ENCODE measurements at places on chromosomes 4 and X.

- DNase-seq = no peak
Measured at GRCh38 chr4:58849026-58849425, 1738.8 kb upstream of the IGFBP7 start.

DNA sequence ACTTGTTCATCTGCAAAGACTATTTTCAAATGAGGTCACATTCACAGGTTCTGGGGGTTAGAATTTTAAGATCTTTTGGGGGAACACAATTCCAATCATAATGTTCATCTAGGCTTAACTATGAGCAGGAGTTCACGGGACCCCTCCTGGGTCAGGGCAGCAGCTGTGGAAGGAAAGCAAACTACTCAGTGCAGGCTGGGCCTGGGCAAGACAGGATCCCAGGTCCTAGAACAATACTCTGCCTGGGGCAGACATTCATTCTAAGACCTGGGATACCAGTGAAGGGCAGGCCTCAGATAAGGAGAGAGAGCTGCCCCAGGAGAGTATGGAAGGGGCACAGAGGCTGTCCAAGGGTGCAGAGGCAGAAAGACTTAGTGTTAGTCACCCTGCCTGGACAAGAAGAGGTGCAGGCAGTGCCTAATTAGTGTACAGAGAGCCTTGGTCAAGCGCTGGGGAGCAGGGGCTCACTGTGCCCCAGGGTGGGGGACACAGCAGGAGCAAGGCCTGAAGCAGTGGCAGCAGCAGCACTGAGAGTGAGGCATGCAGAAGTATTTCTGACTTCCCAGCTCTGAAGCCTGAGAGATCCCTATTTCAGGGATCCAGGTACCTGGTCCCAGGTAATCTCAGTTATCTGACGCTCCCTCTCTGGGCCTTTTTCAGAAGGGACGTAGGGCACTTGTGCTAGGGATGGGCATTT is 123.0 kb upstream of the MAMLD1 start:
- no peak for DNase-seq

- no peak for DNase-seq
Measured at GRCh38 chr4:38803833-38804653, 548 bp downstream of the TLR1 start.

- DNase-seq = no peak
Measured at GRCh38 chr4:182010876-182011275, 232.3 kb upstream of the TENM3 start.

GRCh38 chr4:137774501-137774900 is 242.2 kb upstream of the PCDH18 start:
- DNase-seq = no peak

- no peak for DNase-seq
Measured at GRCh38 chr4:81410680-81411079, 61.0 kb downstream of the RASGEF1B start.

DNA sequence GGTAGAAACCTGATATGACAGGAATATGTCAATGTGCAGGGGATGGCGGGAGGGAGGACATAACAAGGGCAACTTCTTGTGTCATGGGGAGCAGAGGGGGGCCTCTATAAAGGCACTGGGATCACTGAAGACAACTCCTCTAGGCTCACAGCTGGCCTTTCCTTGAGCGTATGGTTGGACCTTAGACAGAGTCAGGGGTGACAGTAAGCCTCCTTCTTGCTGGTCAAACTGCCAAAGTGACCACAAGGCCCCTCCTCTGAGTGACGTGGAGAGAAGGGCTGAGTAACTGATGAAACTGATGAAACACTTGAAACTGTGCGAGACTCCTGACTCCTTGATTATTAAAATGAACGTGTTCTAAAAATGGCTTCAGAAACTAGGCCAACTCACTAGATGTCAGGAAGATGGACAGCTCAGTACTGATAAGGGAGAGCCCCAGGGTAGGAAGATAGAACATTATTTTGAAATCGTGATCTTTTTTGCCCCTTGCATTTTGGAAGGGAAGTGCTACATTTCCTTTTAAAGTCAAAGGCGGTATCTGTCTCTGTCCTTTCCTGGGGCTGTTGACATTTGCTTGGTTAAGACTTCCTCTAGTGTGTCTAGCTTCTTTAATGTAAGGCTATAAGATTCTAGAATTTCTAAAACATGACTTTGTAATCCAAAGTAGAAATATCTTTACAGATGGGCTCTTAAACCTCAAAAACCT is 1.6 kb downstream of the RAB33A start:
- peak; percentile 48 for DNase-seq

- DNase-seq = no peak
Measured at GRCh38 chr4:152983774-152984411, 47.8 kb downstream of the FHDC1 start.

GRCh38 chrX:103780336-103781061 is 3.9 kb downstream of the PLP1 start:
- DNase-seq = no peak

DNA sequence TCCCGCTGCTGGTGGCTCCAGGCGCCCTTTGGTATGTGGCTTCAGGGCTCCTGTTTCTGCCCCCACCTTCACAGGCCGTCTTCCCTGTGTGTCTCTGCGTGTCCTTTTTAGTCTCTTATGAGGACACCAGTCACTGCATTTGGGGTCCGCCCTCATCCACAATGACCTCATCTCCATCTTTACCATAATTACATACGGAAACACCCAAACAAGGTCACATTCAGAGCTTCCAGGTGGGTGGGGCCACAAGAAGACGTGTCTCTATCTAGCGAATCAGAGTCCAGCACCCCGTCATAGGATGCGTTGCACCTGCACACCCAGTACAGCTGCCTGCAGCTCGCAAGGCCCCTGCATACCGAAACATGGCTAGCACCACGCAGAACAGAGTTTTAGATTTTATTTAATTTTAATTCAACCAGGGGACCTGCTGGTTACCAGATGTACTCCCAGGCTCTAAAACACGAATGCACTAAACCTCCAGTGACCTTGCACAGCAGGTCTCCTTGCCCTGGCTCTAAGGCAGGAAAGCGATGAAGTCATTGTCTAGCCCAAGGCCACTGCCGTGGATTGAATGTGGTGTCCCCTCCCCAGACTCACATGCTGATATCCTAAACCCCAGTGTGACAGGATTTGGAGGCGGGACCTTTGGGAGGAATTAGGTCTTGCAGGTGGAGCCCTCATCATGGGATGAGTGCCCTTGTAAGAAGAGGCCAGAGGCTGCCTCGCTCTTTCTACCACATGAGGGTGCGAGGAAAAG is 30.3 kb downstream of the ABLIM2 start:
- DNase-seq = peak; percentile 38

DNA sequence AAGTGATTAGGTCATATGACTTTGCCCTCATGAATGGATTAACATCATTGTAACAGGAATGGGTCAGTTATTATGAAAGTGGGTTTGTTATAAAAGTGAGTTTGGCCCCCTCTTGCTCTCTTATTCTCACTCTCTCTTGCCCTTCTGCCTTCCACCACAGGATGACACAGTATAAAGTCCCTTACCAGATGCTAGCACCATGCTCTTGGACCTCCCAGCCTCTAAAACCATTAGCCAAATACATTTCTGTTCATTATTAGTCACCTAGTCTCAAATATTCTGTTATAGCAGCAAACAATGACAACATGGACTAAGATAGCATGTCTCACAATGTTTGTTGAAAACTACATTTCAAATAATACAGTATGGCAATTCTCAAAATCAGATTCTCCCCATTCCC is 59.7 kb downstream of the RWDD4 start:
- DNase-seq = no peak

DNA sequence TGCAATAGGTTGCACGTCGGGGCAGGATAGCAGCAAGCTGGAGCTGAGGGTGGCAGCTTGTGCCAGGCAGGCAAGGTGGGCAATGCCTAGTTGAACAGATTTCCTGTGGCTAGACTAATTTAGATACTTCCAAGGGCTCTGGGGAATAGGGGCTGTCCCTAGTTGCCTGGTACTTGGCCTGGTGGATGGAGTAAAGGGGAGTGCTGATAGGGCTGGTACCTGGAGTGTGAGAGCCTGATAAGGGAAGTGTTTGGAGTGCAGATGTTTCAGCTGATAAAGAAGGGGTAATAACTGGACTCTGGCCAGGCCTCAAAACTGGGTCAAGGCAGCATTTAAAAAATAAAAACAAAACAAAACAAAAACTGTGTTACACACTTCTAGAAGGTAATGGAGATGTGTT is 665.5 kb downstream of the CCSER1 start:
- no peak for DNase-seq

GRCh38 chr4:39825741-39826231 is 127.8 kb downstream of the UBE2K start:
- no peak for DNase-seq

- no peak for DNase-seq
Measured at GRCh38 chr4:68267433-68267944, 22.0 kb upstream of the TMPRSS11B start.

- no peak for DNase-seq
Measured at GRCh38 chr4:78566834-78567499, 15.4 kb downstream of the ANXA3 start.

GRCh38 chrX:69503782-69504625 is at the start of gene NALF2:
Gene NALF2, plus strand, starts transcription at chrX:69504326. Its CDS starts 957 bp downstream, at chrX:69505283.
- DNase-seq = peak; percentile 59

GRCh38 chr4:54332542-54332941 is 103.4 kb downstream of the PDGFRA start:
- no peak for DNase-seq

GRCh38 chr4:168817370-168817769 is 192.7 kb downstream of the CBR4 start:
- no peak for DNase-seq

DNA sequence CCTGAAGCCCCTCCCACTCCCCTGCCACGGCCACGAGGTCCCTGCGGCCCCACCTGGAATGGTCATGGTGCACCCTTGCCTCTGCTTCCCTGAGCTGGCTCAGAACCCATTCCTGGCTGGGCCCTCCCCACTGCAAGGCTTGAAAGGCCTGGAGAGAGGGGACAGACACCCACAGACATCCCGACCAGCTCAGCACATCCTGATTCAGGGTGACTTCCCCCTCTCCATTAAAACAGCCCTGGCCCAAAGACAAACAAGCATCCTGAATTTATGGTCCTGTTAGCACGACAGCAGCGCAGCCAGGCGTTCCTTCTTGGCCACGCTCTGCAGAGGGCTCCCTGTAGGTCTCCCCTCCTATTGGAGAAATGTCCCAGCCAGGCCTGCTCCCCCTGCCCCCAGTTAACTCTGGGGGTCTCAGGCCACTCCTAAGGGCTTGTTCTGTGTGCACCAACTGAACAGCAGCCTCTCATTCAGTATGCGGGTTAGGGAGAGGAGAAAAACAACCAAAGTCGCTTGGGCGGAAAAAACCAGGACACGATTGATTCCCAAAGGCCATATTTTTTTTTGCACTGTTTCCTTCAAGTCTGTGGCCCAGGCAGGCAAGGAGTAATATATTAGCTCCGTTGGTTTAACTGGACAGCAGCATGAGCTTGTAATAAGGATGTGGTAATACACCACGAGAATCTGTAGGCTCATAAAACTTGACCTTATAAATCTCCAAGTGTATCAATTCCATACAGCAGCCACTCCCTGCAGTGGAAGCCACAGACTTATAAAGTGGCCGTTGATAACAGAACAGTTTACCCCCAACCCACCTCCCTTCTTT is 106.7 kb upstream of the MSX1 start:
- no peak for DNase-seq

DNA sequence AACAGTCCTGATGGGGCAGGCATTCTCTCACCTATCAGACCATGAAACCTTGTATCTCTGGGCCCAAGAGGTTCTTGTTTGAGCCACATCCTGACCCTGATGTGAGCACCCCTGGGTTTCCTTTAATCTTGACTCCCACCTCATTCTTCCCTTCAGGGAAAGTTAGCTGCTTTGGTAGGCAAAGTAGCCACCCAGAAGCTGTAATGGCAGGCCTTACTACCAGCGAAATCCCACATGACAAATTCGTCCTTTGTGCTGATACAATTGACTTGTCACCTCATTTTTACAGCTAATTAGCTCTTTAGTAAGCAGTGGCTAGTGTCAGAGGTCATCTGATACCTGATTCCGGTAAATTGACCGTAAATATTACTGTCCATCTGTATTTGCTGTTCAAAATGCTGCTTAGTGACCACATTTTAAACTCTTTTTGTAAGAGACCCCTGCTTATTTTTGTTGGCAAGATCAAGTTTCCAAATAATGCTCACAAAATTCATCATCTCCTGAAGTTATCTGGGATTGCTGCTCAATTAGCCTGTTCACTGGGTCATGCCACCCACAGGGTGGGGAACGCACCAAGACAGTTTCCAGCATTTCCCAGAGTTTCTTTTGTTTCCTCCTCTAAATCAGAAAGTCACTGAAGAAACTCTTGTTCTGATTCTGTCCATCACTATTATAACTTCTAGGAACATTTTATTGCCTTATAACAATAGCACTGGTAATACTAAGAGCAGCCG is 329.7 kb downstream of the GPAT3 start:
- DNase-seq = no peak

GRCh38 chrX:53412446-53412845 is 10.0 kb downstream of the SMC1A start:
- no peak for DNase-seq

DNA sequence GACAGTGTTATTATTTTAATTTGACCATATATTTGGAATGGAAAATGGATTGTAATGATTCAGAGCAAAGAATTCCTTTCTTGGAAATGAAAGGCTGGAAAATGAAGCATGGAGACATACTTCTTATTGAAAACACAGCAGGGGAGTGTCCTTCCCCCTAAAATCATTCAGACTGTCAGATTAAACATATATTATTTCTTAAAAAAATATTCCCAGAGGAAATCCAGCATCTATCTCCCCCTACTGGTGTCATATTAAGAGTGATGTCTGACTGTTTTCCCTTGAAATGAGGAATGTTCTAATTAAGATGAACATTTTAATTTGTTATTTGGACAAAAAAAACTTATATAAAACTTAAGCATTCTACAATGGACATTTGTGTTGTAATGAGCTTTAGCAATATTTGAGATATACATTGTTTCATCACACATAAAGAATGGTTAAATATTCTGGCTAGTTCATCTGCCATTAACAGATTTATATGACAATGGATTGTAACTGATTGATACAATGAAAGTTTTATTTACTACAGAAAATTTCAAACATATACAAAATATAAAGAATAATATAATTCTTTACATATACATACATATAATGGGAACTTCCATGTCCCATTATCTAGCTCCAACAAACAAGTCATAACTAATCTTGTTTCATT is 264.6 kb downstream of the SPRY1 start:
- no peak for DNase-seq

DNA sequence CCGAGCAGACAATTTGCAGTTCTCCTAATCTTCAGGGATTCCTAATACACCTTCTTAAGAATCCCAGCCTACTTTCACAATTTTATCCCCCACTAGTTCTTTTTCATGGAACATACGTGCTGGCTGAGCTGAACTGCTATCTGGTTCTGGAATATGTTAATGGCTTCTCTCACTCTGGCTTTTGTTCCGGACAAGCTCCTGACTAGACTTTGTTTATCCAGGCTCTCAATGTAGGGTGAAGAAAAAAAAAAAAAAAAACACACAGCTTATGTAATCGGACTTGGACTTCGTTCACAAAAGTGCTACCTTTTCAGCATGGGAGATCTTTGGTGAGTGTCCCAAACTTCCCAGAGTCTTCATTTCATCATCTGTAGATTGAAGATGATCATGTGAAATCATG is 555.4 kb upstream of the CPEB2 start:
- DNase-seq = no peak

GRCh38 chrX:103214870-103215424 is at the start of gene BEX4:
Gene BEX4, plus strand, starts transcription at chrX:103215108. Its CDS starts 1,046 bp downstream, at chrX:103216154.
- peak; percentile 84 for DNase-seq

- no peak for DNase-seq
Measured at GRCh38 chrX:130111220-130112154, 1.2 kb upstream of the ELF4 start.
